ENCODE measurements at places on chromosomes 5 and 9. TPM values are rescaled to one million over a fixed set of nuclear protein-coding genes. Genes with fewer than 3 reads are reported as not detected.

GHR gene
- 3.2 TPM for total RNA-seq

MRPL36 gene
- total RNA-seq = 57.9 TPM

HOMER1 gene
- 4.2 TPM for total RNA-seq

ZNF366 gene
- total RNA-seq = under 0.01 TPM

LTC4S gene
- 7.0 TPM for total RNA-seq

IFNA21 gene
- not detected for total RNA-seq

CPEB4 gene
- total RNA-seq = 9.4 TPM

ANKRD20A1 gene
- total RNA-seq = not detected

ZNF454 gene
- total RNA-seq = 1.2 TPM

GABRA6 gene
- total RNA-seq = not detected

SLC24A2 gene
- not detected for total RNA-seq

SLC36A3 gene
- not detected for total RNA-seq

GPRIN1 gene
- 4.5 TPM for total RNA-seq

TMEM203 gene
- total RNA-seq = 57.0 TPM

NR5A1 gene
- total RNA-seq = not detected

RASEF gene
- 0.39 TPM for total RNA-seq

CSF2 gene
- 6.2 TPM for total RNA-seq

IL5 gene
- not detected for total RNA-seq

SCGB3A2 gene
- not detected for total RNA-seq

PTGES gene
- total RNA-seq = 47.7 TPM

CCNB1 gene
- total RNA-seq = 59.7 TPM

FAXDC2 gene
- 3.6 TPM for total RNA-seq
